Cerebellar nuclear complex (tissue), 1 donor: ENCODE measurements at places on chromosomes 1 and 21.

DNA sequence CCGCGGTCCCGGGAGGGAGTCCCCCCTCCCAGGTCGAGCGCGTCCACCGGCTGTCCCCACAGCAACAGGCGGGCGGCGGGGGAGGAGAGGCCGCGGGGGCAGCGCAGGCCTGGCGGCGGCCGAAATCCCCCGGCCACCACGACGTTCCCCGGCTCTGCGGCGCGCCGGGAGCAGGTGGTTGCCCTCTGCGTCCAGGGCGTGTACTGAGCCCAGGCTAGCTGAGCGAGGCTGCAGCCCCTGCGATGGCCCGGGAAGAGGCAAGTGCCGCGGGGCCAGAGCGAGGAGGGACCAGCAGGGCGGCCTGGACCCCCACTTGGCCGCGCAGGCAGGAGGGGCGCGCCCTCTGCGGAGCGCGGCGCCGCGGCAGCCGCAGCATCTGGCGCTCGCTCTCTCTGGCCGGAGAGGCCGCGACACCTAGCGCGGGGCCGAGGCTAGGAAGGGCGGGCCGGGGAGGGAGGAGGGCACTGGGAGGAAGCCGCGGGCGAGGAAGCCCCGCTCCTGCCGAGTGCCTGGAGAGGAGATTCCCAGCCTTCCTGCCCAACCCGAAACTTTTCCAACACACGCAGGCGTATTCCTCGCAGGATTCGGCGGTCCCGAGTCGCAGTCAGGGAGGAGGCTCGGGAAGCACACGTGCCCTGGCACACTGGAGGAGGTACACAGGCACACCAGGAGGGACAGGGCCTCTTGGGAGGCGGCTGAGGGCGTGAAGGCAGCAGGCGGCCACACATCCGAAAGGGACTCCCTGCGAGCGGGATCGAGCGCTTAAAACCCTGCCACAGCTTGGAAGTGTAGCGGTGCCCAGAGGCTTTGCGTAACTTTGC, 4.9 kb upstream of the PROX1 start:
- DNase-seq = no peak

GRCh38 chr21:35528116-35529042, 479.3 kb upstream of the RUNX1 start:
- no peak for DNase-seq

GRCh38 chr1:2157856-2158255, 36.7 kb downstream of the FAAP20 start:
- no peak for DNase-seq

GRCh38 chr1:155801149-155801548, 55.9 kb downstream of the GON4L start:
- DNase-seq = no peak

DNA sequence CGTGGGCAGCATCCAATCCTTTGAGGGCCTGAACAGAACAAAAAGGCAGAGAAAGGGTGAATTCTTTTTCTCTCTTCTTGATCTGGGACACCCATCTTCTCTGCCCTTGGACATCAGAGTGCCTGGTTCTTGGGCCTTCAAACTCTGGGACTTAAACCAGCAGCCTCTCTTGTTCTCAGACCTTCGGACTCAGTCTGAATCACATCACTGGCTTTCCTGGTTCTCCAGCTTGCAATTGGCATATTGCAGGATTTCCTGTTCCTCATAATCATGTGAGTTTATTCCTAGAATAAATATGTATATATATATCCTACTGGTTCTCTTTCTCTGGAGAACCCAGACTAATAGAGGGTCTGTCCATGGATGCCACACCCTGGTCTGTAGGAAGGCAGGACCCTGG, 16.3 kb upstream of the TENT5C start:
- no peak for DNase-seq

GRCh38 chr1:203673550-203674411, 47.1 kb downstream of the ATP2B4 start:
- DNase-seq = no peak

DNA sequence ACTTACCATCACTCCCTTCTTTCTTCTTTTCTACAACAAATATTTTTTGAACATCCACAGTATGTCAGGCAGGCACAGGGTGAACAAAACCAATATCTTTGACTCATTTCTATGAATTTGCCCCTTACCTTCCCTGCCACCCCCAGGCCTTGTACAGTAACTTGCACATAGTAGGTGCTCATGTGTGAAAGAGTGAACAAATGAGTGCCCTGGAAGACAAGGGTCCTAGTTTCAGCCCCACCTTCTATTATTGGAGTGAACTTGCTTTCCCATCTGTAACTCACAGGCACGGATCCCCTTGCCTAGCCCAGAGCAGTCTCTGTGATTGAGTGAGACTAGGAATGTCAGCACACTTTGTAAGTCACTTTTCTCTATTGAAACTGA, 12.8 kb downstream of the ZDHHC18 start:
- DNase-seq = no peak

DNA sequence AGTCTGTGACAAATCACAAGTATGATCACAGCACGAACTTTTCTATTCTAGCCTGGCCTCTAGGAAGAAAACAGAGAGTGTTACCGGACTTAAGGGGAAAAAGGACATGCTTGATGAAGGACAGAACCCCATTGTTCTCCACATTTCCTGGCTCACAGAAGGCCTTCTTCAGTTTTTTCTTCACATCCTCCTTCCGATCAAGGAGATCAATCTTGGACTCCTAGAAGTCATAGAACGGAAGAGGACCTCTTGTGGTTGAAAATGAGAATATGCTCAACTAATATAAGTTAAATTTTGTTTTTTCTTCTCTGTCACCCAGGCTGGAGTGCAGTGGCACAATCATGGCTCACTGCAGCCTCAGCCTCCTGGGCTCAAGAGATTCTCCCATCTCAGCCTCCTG, 30.3 kb downstream of the YARS1 start:
- DNase-seq = no peak
